Skeletal muscle cell (primary cell): ENCODE measurements at places on chromosomes 5 and 9.

- no peak for DNase-seq
These were observed 19.5 kb upstream of the NADK2 start for GRCh38 chr5:36261186-36261585.

DNA sequence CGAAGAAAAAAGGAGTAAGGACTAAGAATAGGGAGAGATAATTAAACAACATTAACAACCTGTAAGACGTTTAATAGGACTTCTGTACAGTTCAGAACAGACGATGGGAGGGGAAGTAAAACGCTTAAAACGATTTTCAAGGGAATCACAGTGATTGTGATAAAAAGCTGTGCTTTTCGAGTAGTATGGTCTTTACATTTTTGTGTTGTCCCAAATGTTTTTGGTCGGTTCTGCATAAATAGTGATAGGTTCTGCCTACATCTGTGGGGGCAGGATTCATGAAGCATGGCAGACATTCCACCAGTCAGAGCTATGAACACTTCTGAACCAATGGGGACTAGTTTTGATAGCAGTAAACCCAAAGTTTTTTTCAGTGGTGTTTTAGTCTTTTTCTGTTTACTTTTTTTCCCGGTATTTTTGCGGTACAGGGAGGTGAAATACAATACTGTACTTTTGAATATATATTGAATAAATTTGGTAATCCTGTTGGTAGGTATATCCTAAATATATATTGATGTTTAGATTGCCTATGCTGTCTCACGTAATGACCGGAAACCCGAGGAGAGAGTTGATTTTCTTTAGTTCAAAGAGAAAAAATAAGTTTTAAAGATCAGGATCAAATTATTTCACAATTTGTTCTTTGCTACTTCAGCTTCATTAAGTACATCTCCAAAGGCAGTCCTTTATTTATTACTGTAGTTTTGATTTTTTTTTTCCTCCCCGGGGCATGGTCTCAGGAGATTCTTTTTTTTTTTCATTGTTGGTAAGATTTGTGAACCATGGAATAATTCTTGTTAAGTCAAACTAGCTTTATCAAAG, 1.3 kb downstream of the ERBIN start:
- peak; percentile 20 for DNase-seq

GRCh38 chr5:138488481-138488945, 23.2 kb downstream of the EGR1 start:
- no peak for DNase-seq

- peak; percentile 31 for DNase-seq
These were observed 180.8 kb downstream of the GOLPH3 start for GRCh38 chr5:31993165-31993961.

DNA sequence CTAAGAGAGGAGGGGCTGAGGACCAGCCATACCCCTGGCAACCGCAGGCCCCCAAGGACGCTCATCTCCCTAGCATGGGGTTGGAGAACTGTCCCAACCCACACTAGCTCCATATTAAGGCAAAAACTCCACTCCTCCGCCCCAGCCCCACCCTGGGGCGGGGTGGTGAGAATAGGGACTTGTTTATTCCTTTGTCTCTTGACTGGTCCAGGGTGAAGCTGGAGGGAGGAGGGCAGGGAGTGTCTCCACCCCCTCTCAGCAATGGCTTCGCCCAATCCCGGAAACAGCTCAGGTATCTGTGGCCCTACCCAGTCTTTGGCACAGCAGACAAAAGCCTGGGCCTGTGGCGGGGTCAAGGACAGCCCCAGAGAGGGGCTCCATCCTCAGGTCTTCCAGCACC, 16.9 kb downstream of the PRRX2 start:
- no peak for DNase-seq

DNA sequence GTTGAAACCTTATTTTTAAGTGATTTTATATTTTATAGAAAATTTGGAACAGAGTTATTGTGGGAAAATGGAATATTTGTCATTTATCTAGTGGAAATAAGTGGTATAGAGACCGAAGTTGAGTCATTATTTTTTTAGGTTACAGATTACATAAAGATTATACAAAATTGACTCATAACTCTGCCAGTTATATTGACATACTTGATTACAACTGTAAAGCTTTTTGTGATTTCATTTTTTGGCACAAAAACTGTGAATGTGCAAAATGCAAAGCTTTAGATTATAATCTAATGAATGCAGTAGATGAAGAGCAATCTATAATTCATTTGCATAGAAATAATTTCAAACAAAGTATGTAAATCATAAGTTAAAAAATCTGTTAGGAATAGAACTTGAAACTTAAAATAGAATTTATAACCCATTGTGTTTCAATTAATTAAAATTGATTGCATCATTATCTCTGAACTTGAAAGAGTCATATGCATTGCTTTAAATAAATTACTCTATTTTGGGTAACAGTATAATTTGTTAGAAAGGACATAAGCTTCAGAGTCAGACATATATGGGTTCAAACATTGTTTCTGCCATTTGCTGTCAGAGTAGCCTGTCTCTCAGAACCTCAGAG, 280.4 kb downstream of the FER start:
- DNase-seq: no peak

DNA sequence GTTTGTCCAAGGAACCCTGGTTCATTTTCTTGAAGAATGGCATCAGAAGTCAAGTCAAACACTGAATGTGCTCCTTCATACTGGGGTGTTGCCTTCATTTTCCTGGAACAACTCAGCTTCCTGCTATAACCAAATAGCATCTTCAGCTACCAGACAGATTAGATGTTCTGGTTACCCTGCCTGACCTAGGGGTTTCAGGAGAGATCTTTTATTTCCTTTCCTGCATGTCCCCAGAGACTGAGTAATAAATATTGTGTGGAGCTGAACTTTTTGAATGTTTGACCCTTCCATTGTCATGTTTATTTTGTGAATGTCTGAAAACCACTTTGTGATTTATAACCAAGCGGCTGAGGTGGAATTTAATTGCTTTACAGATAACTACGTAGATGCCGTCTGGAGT, 147.1 kb downstream of the IRX1 start:
- DNase-seq: no peak
